Fibroblast of skin of abdomen (primary cell): ENCODE measurements at places on chromosomes 5 and 9.
A peak's percentile ranks its signal among the peaks of the same experiment; 100 is the strongest.

GRCh38 chr9:15529566-15530324 lies 19.0 kb upstream of the PSIP1 start:
- DNase-seq = no peak

- DNase-seq = no peak
Observed at GRCh38 chr9:7212101-7212500, 454.3 kb downstream of the KDM4C start.

GRCh38 chr9:122354536-122355199 lies 16.2 kb upstream of the PTGS1 start:
- no peak for DNase-seq

- DNase-seq = peak; percentile 74
Observed at GRCh38 chr9:111161015-111161415, 122.7 kb upstream of the LPAR1 start.

- no peak for DNase-seq
Observed at GRCh38 chr5:68258531-68258930, 43.0 kb downstream of the PIK3R1 start.

- DNase-seq = peak; percentile 65
Observed at GRCh38 chr9:124771867-124772679, 962 bp upstream of the NR6A1 start.

GRCh38 chr9:29806937-29807618 lies 2233.8 kb upstream of the C9orf72 start:
- peak; percentile 31 for DNase-seq

DNA sequence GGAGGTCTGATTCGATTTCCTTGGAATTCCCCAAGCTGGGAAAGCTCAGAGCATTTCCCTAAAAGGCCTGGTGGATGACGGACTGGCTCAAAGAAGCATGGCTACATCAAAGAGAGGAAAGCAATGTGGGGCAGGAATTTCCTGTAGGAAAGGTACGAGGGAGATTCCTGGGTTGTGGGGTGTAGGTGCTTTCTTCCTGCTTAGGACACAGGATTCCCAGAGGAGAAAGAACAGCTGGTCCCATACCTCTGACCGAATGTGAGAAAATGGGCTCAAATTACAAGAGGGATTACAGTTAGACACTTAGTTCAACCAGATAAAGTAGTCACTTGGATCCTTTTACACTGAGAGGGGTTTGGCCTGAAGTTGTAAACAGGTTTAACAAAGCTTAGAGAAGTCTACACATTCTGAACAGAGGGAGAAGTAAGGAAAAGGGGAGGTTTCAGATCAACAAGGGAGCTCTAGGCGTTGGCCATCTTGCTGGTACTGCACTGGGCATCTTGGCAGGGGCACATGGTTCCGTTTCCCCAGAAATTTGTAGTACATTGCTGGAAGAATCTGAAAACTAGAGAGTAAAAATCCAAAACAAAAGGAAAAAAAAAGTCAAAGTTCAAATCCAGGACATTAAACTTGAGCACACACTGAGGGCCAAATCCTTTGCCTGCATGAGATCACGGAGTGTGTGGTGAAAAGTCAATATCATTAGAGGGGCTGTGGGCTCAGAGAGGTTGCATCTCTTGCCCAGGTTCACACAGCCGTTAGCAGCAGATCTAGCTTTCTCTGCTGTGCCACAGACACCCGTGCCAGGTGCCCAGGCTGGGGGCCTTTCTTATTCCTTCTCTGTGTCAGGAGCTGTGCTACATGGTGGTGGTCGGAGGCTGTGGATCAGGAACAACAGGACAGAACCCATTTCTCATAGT lies 171.3 kb downstream of the RGS3 start:
- no peak for DNase-seq

DNA sequence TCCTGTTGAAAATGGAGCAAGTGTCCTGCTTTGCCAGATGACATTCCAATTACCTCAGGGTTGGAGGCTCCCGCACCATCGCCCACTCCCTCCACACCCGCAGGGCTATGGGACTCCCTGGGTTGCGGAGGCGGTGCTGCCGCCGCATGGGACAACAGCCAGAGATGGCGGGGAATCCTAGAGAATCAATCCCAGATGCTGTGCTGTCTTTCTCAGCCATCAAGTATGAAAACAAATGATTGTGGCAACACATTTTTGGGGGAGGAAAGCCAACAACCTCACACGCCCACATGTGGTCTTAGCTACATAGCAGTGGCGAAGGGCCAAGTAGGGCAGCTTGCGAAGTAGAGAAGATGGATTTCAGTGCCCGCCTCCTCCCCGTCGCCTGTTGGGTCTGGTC lies 46.7 kb downstream of the IL31RA start:
- peak; percentile 100 for DNase-seq

DNA sequence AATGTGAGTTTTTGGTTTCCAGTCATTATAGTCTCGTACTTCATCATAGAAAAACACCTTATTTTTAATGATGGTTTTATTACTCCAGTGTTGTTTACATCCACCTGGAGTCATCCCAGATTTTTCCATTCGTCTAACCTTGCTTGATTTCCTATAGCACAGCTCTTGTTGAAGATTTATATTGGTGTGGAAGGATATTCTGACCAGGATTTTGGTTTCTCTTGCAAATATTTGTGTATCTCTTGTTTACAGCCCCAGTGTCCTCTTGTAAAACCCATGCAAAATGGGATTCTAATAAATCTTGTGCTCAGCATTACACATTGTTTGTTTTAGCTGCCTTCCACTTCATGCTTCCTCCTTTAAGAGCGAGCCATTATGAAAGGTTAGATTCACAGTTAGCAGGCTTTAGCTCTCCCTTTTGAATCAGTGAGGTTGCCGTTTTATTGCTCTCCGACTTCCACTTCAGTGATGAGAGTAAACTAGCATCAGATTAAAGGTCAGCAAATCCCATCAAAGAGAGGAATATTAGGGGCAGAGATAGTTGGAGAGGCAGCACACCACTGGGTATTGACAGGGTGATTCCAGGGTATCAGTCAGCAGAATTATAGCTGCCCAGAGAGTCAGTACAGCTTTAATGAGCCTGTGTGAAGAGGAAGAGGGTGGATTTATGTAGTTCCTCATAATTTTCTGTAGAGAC lies 157.1 kb downstream of the PBX3 start:
- DNase-seq = no peak

DNA sequence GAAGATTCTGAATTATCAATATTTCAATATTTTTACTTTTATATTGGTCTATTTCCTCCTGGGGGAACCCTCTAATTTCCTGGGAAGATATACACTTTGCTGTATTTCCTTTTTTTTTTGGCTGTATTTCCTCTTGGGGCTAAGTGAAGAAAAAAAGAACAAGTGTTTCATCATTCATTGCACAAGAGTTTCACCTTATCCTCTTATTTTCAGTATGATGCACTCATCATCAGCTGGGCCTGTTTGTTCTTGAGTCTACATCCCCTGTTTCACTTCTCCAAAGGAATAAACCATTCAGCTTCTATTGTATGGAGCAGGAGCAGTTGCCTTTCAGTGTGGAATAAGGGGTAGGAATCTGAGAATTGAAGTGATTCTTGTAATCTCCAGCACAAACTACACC lies 210.8 kb downstream of the FAM170A start:
- no peak for DNase-seq

GRCh38 chr9:122223435-122223834 lies 5.3 kb downstream of the LHX6 start:
- no peak for DNase-seq

DNA sequence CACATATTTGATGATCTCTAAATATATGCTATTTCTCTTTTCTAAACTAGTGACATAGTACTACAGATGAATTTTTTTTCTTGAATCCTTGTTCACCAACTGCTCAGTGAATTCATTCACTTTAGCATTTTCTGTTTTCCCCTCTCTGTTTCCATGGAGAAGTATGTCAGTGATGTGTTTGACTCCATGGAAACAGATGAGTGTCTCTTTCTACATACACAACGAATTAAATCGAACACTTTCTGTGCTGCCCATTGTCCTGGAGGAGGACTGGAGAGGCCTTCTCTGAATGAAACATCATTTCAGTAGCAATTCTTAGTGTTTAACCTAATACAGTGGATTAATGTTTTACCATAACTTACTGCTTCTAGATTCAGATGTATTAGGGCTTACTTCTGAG lies 9.5 kb downstream of the INVS start:
- no peak for DNase-seq

DNA sequence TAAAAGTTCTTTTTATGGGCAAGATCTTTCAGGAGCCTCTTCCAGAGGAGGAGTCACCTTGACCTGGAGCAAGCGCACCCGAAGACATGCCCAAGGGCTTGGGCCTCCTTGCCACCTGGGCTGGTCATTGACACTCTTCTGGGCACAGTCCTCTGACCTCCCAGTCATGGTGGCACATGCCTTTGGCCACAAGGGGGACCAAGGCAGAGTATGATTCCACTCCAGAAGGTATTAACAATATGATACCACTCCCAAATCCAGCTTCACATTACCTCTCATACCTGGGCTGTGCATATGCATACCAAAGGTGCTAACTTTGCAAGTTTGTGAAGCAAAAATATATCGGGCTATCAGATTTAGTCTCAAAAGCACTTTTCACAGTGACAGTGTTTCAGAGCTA lies 84.6 kb downstream of the MAST4 start:
- no peak for DNase-seq

DNA sequence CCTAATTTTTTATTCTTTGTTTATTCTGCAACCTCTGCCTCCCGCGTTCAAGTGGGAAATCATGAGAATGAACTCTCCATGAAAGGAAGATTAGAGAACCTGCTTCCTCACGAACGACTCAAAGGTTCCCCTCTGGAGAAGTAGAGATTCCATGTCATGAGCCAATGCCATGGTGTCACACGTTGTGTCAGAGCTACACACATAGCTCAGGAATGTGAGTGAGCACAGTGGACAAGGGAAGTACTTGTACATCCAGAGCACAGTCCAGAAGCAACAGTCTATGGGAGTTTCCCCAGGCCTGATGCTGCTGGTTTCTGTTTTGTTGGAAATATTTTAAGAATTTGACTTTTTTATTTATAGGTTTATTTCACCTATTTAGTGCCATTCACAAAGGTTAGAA lies 26.8 kb upstream of the PPP2CA start:
- DNase-seq = peak; percentile 75

GRCh38 chr5:179194941-179195381 lies 134.8 kb downstream of the ZNF354C start:
- DNase-seq = no peak

DNA sequence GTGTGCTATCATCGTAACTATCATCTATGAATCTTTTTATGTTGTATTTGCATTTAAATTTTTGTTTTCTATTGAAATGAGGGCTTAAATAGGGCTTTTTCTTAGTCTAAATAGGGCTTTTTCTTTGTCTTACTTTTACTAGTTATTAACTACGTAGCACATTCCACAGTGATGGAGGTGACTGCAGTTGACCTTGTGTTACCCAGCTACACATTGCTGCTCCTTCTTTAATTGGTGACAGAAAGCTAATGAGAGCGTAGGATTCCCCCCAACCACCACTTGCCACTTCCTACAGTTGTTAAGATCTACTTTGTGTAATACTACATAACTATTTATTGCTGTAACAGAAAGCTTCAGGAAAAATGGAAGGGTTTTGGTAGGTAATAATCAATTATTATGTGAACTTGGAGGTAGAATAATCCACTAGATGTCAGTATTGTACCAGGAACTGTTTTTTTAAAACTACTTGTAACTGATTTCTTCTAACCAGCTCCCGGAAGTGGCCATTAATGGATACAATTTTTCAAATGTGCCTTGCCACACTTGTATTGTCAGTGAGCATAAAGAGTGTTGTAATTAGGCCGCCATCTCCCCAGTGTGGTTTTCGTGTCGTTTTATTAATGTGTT lies 18.0 kb downstream of the MTRR start:
- DNase-seq = peak; percentile 59

DNA sequence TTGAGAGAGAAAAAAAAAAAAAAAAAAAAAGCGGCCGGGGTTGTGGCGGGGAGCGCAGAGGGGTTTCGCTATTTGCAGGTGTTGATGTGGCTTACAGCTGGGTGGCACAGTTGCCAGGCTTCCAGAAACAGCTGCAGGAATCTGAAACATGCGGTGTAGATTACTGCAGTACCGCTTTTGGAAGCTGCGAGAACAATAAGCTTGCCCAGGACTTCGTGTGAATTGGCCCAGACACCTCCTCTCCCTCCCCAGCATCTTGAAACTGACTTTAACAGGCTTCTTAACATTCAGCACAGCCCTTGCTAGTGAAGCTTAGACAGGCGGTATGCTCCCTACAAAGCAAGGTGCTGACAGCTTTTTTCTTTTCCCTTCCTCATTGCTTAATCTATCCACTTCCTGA lies 104.0 kb downstream of the ATP10B start:
- no peak for DNase-seq

GRCh38 chr5:18314192-18314778 lies 680.0 kb downstream of the TAF11L14 start:
- no peak for DNase-seq

- DNase-seq = peak; percentile 64
Observed at GRCh38 chr5:174503461-174504265, 220.7 kb upstream of the MSX2 start.

DNA sequence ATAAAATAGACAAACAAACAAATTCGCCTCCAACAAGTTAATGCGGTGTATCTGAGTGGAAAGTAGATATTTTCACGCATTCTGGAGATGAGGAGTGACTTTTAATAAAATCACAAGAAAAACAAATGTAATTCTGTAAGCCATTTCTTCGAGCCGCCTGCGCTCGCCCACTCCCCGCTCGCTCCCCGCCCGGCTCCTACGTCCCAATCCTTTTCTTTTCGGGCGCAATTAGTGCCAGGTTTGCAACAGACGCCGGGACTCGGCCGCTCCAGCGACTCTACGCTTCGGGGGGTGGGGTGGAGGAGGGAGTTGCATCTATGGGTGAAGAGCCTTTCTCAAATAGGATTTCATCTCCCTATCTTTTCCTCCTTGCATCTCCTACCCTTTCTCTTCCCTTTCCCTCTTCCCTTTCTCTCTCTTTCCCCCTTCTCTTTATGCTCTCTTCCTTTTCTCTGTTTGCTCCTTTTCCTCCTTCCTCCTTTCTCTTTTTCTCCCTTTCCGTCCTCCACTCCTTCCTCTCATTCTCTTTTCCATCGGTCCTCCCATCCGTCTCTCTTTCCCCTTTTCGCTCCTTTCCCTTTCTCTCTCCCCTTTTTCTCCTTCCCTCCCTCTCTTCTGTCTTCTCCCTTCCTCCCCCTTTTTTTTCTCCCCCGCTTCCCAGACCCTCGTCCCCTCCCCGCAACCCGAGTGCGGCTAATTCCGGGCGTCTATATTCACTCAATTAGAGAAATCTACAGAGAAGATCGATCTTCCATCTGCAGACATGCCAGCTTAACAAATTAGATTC lies 6.1 kb upstream of the OTP start:
- no peak for DNase-seq

DNA sequence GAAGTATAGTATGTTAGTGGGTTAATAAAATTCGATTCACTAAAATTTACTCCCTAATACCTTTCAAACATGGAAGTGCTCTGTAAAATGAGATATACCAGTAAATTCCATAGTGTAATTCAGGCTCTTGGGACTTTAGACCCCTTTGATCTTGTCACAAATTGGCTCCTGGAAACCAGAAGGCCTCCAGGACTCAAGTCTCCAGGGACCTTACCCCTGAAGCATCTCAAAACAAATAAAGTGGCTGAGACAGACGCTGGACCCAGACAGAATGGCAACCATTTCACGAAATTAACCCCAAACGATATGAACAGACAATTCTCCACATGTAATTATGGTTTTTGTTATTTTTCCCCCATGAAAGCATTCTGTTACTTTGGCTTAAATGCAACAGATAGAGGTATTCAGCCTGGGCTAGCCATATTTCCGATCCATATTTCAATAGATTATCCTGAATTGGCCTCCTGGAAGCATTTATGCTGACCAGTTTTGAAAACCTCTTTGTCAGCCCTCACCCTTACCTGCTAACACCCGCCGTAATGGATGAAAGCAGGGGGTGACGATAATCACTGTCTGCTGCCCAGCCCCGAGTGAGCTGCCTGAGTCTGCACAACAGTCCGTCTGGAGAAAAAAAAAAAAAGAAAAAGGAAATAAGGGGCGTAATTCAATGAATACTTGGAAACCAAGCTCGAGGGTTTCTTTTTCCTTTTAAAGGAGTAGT lies 34.1 kb upstream of the EFNA5 start:
- peak; percentile 3 for DNase-seq
